ENCODE measurements at places on chromosomes 1 and 21. TPM values are rescaled to one million over a fixed set of nuclear protein-coding genes. Genes with fewer than 3 reads are reported as not detected.

The CD34 gene
- total RNA-seq = 277 TPM

DNA sequence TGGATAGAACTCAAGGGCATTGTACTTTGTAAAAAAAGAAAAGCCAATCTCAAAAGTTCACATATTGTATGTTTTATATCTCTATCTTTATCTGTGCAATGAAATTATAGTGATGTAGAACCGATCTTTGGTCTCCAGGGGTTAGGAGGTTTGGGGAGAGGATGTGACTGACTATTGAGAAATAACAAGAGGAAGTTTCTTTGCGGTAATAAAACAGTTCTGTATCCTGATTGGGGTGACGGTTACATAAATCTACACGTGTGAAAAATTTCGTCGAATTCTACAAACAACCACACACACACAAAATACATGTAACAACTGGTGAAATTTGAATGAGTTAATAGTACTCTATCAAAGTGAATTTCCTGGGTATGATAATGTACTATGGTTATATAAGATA is 10.6 kb upstream of the OR2T33 start:
- no peak for DNase-seq
- H3K36me3 ChIP-seq = no peaks in the 10 kb centered on the region
- H3K27ac ChIP-seq = no peak overlapping the region
- no peak overlapping the region for H3K4me3 ChIP-seq
- H3K4me1 ChIP-seq = no peaks in the 10 kb centered on the region

The PWP2 gene
- total RNA-seq = 11.0 TPM

DNA sequence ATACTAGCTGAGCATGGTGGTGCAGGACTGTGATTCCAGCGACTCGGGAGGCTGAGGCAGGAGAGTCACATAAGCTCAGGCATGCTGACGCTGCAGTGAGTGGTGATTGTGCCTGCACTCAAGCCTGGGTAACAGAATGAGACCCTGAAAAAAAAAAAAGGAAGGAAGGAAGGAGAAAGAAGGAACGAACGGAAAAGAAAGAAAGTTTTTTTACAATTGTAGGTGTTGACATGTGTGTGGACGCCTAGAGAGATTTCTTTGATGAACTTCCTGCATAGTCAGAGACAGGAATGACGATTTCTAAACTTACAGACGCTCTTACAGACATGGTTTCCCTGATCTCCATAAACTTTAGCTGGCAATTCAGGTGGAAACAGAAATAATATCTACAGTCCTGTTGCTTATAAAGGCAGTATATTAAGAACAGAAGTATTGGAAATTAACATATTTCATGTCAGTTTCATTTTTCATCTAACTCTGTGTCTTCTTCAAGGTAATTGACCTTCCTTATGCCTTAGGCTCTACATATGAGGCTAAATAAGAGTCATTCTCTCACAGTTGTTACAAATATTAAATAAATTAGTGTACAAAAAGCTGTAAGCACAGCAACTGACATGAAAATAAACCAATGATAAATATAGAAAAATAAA is 4.1 kb downstream of the SAMSN1 start:
- no peak for DNase-seq
- H3K27me3 ChIP-seq = peaks cover 2% of the 10 kb centered on the region

The PIK3C2B gene
- total RNA-seq = 256 TPM

DNA sequence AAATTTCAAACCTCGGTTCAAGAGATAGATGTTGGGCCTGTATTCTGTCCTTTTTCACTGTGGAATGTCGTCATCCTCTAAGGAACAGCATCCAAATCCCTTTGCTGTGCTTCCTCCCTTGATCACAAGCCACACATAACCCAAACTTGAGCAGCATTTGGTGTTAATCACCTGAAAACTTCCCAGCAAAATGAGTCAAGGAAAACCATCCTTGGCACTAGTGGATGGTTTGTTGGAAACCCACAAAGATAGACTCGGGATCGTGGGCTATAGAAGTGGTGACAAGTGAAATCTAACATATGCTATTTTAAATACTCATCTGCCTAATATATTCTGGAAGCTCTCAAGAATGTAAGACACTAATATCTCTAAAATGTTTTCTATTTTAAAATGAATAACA is 459.1 kb downstream of the SETD4 start:
- DNase-seq = no peak
- H3K27ac ChIP-seq = no peak overlapping the region
- no peaks in the 10 kb centered on the region for H3K36me3 ChIP-seq
- H3K27me3 ChIP-seq = no peaks in the 10 kb centered on the region
- no peak overlapping the region for H3K4me3 ChIP-seq

GRCh38 chr1:22440582-22440981 is 11.1 kb upstream of the ZBTB40 start:
- no peaks in the 10 kb centered on the region for H3K4me1 ChIP-seq
- no peak overlapping the region for H3K4me3 ChIP-seq
- peaks cover 2% of the 10 kb centered on the region for H3K27me3 ChIP-seq

- peaks cover 1% of the 10 kb centered on the region for H3K27me3 ChIP-seq
- H3K4me3 ChIP-seq = no peak overlapping the region
- no peak for DNase-seq
- no peaks in the 10 kb centered on the region for H3K4me1 ChIP-seq
Observed at GRCh38 chr1:82606546-82606945, 805.8 kb downstream of the ADGRL2 start.

The LCE1F gene
- total RNA-seq = not detected

- H3K36me3 ChIP-seq = no peaks in the 10 kb centered on the region
Observed at GRCh38 chr1:173409613-173410012, 67.5 kb upstream of the PRDX6 start.

The TFF2 gene
- not detected for total RNA-seq

The CYP2J2 gene
- 0.64 TPM for total RNA-seq

Data from endothelial cell (in vitro differentiated cells).